ENCODE measurements at places on chromosomes 16 and 17.

DNA sequence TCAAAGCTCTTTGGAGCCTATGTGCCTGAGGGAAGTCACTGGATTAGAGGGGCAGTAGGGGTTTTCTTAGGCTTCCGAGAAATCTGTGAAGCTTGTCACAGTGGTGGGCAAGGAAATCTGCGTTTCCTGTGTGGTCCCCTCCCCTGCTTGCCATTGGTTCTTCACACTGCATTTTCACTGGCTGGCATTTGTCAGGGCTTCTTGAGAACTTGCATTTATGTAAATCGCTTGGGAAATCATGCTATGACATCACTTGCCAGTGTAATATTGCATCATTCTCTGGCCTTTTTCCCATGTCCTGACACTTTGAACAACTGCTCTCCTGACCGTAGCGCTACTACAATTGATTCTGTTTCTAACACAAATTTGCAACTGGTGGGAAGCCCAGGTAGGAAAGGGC lies 1.8 kb downstream of the CACNG3 start:
- no peak for DNase-seq

GRCh38 chr16:49097964-49098363 lies 183.7 kb downstream of the CBLN1 start:
- no peak for DNase-seq

DNA sequence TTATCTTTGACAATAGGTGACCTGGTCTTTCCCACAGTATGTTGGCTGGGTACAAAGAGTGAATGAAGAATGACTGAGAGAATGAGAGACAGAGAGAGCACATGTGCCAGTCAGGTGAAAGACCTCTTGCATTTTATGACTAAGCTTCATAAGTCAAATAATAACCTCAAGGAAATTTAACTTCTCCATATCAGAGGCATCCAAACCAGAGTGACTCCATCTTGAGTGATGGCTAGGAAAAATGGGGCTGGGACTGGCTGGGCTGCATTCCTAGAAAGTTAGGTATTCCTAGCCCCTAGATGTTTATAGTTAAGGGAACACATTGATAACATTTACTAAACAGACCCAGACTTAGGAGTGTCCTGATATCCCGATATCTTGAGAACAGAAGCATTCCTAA lies 3.9 kb upstream of the RBL2 start:
- no peak for DNase-seq

- peak; percentile 66 for DNase-seq
Observed at GRCh38 chr17:8832711-8833352, 33.7 kb upstream of the MFSD6L start.

DNA sequence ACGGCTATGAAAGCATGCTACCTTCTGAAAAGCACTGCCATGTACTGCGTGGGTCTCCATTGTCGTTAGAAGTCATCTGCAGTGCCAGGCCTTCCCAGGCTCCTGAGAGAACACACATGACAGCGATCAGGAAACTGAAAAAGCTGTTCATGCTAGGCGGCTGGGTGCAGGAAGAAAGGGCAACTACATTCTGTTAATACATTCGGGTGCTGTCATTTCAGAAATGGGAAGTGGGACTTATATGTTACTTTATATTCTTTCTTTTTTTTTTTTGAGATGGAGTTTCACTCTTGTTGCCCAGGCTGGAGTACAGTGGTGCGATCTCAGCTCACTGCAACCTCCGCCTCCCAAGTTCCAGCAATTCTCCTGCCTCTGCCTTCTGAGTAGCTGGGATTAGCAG lies 19.9 kb downstream of the CFAP20 start:
- DNase-seq = no peak

GRCh38 chr17:64150237-64151015 lies 20.5 kb upstream of the ERN1 start:
- no peak for DNase-seq

DNA sequence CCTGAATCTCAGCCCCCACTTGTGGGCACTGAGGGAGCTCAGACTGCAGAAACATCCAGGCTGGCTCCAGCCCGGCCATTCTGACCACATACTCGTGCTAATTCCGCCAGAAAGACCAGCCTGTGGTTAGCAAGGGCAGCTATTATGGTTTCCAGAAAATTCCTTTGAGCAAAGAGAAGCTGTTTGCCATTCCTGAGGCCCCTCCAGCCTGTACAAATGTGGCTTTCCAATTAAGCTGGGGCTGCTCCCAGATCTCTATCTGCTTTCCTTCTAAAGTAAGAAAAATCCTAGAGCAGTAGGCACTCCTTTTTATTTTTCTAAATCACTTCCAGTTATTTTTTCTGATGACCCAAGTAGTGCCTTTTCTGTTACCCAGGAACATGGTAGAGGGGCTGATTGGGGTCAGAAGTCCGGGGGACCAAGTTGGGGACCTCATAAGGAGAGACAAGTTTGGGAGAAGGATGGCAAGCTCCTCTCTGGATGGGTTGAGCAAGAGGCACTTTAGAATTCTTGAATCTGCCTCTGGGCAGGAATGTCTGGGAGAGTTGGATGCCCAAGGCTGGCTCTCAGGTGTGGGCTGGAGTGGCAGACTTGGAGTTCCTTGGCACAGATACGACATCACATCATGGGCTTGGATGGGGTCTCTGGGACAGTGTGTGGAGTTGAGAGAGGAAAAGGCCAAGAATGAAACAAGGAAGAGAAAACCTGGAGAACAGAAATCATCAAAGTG lies 83.3 kb upstream of the TNRC6C start:
- DNase-seq = no peak

DNA sequence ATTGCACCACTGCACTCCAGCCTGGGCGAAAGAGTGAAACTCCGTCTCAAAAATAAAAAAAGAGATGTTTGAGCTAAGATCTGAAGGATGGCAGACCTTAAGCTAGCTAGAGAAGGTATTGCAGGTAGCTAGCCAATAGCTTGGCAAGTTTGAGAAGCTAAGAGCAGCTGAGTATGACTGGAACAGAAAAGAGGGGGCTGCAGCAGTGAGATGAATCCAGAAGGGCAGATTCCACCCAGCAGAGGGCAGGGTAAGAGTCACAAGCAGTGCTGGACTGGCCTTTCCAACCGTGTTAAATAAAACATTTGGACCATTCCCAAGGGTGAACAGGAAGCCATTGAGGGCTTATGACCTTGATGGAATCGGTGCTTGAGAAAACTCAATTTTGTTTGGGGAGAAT lies 5.7 kb upstream of the PHAF1 start:
- DNase-seq = no peak

GRCh38 chr17:58333736-58334207 lies 5.2 kb upstream of the TSPOAP1 start:
- no peak for DNase-seq

- no peak for DNase-seq
Observed at GRCh38 chr17:56838687-56839086, 4.7 kb downstream of the DGKE start.

- DNase-seq = no peak
Observed at GRCh38 chr16:12869698-12870427, 31.5 kb upstream of the SHISA9 start.

- DNase-seq = peak; percentile 40
Observed at GRCh38 chr17:58710948-58711552, 18.6 kb downstream of the RAD51C start.

- no peak for DNase-seq
Observed at GRCh38 chr17:80861892-80862291, 129.7 kb upstream of the CHMP6 start.

DNA sequence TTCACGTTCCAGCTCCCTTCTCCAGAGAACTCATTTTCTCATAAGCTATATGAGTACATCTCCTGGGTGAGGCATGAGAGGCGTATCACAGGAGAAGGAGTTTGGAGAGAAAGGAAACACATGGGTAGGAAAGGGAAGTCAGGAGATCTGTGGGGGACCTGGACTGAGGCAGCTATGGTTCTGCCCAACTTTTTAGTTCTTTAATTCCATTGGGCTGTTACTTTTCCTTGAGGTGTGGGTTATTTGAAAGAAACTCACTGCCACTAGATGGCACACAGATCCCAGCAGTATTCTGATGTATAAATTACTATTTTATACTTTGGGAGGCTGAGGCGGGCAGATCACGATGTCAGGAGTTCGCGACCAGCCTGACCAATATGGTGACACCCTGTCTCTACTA lies 63.6 kb downstream of the NUP93 start:
- DNase-seq = no peak

- DNase-seq = no peak
Observed at GRCh38 chr17:61926826-61927207, 965 bp downstream of the INTS2 start.

DNA sequence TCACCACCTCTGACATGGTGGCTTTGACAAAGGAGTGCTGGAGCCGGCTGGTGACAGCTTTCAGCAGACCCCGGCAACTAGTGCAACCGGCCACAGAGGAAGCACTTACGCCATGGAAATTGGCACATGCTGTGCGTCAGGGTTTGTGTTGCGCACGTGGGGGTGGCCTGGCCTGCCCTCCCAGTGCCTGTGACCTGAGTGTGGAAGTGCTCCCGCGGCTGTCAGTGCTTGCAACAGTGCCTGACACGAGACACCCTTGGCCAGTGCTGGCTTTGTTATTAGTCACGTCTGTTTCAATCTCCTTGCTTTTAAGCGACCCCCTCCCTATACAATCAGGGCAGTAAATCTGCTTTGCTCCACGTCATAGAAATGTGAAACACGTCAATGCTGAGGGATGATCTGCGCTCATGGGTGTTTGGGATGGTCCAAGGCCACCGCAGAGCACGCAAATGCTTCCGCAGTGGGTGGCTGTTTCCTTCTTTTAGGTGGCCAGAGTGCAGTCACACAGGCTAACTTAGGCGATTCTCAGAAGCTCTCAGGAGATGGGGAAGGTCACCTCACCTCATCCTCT lies 64.3 kb downstream of the PGS1 start:
- DNase-seq = no peak

DNA sequence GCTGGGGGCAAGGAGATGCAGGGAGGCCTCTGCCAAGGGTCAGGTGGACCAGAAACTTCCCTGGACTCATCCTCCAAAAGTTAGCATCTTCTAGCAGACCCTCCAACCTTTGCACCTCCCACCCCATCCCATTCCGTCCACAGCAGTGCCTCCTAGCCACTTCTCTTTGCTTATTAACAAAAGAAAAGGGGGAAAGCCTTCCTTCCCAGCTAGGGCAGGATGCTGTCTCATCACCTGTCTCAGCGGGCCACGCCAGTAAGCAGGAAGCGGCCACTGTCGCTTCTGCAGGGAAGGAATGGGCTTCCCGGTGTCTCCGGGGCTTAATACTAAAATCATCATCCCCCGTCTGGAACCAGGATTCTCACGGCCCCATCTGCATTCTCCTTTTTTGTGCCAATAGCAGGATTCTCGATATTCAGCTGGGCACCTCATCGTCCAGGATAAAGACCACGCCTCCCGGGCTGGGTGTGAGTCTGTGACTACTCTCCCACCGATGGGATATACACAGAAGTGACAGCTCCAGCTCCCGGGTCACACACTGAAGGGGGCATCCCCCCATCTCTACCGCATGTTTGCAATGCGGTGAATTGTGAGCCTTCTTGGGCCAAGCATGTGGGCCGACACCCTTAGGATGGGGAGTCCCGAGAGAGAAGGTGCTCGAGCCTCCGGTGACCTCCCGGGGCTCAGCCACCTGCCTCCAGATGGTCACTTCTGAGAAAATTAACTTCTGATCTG lies 15.5 kb upstream of the RBFOX3 start:
- no peak for DNase-seq

- no peak for DNase-seq
Observed at GRCh38 chr16:82758406-82758805, 131.6 kb downstream of the CDH13 start.

DNA sequence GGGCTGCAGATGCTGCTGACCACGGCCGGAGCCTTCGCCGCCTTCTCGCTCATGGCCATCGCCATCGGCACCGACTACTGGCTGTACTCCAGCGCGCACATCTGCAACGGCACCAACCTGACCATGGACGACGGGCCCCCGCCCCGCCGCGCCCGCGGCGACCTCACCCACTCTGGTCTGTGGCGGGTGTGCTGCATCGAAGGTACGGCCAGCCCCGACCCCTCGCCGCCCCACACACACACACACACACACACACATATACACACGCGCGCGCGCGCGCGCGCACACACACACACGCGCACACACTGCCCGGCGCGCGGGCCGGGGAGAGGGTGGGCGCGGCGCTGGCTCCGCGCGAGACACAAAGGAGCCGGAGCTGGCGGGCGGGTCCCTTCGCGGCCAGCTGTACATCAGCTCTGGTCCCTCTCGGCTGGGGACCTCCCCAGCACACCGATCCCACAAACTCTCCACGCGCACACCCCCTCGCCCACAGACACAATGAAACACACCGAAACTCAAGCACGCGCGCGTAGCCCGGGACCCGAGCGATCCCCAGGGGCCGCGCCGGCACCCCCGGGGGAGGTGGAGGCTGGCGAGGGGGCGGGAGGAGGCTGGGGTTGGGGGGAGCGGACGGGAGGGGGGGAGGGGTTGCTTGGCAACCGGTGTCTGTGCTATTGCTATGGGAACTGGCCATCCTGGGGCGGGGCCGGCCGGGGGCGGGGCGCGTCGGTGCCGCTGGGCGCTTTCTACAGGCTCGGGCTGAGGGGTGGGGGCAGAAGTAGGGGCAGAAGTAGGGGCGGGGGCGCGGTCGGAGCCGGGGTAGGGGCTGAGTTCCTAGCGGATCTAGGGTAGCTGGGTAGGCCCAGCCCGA lies 658 bp downstream of the CACNG4 start:
- DNase-seq = peak; percentile 81

DNA sequence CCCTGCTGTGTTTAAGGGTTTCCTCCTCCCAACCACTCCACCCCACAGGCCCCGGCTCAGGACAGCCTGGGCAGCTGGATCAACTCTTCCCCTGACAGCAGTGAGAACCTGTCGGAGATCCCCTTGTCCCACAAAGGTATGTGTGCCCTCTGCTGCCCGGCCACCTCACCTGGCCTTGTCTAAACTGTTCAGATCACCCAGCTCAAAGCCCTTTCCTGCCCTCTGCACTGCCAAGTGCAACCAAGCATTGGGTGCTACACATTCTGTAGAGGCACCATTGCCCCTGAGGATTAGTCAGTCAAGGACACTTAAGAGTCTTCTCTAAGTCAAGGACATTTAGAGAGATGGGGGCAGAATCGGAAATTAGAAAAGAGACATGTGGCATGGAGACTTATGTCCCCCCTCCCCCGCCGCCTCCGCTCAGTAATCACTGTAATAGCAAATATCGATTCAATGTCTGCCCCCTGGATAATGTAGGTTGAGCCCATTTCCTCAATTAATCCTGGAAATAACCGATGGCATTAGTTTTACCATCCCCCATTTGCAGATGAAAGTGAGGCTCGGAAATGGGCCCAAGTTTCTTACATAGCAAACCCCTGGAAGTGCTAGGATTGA lies 8.1 kb downstream of the BTBD17 start:
- DNase-seq = no peak

- DNase-seq = peak; percentile 69
Observed at GRCh38 chr16:28140788-28141618, 70.8 kb downstream of the XPO6 start.

Data from GM13976 (cell line).